ENCODE measurements at places on chromosomes 1 and 21. TPM values are rescaled to one million over a fixed set of nuclear protein-coding genes. Genes with fewer than 3 reads are reported as not detected.

ATF3 gene
- total RNA-seq = 29.0 TPM

MFN2 gene
- 34.8 TPM for total RNA-seq

PTPN22 gene
- total RNA-seq = not detected

LRRC39 gene
- total RNA-seq = 0.13 TPM

RCSD1 gene
- 0.08 TPM for total RNA-seq

KCND3 gene
- not detected for total RNA-seq

KPRP gene
- not detected for total RNA-seq

SPEN gene
- total RNA-seq = 35.4 TPM

NPHS2 gene
- total RNA-seq = not detected

RGS8 gene
- not detected for total RNA-seq

CFHR2 gene
- not detected for total RNA-seq

G0S2 gene
- total RNA-seq = 3.4 TPM

LCE2B gene
- not detected for total RNA-seq

DYNLT4 gene
- total RNA-seq = 0.93 TPM

SYT6 gene
- total RNA-seq = 0.41 TPM

TMCO2 gene
- not detected for total RNA-seq

ERICH3 gene
- total RNA-seq = not detected

TRMT1L gene
- total RNA-seq = 13.0 TPM

PTCH2 gene
- total RNA-seq = 0.23 TPM

LRRC3 gene
- total RNA-seq = 2.0 TPM

SFN gene
- 551 TPM for total RNA-seq
